ENCODE measurements at places on chromosomes 16 and 17. TPM values are rescaled to one million over a fixed set of nuclear protein-coding genes. Genes with fewer than 3 reads are reported as not detected.

Gene MYH13
- not detected for polyA plus RNA-seq

Gene TP53TG3B
- not detected for polyA plus RNA-seq

Gene WNT3
- polyA plus RNA-seq = not detected

Gene SULT1A2
- polyA plus RNA-seq = not detected

Gene PMFBP1
- polyA plus RNA-seq = 0.13 TPM

Gene ACSM2A
- polyA plus RNA-seq = not detected

Gene EFCAB5
- polyA plus RNA-seq = 0.58 TPM

Gene RHBDF1
- polyA plus RNA-seq = not detected

Gene CCDC200
- 0.90 TPM for polyA plus RNA-seq

Gene ITGAX
- 0.46 TPM for polyA plus RNA-seq

Gene SHBG
- not detected for polyA plus RNA-seq

Gene CDIPT
- polyA plus RNA-seq = 109 TPM

Gene FADS6
- polyA plus RNA-seq = not detected

Gene RNF227
- 3.3 TPM for polyA plus RNA-seq

Gene CDH5
- not detected for polyA plus RNA-seq

Gene ADAM11
- polyA plus RNA-seq = not detected

Gene ITGB3
- not detected for polyA plus RNA-seq

Gene CIITA
- 2.8 TPM for polyA plus RNA-seq

Gene PPP1R27
- not detected for polyA plus RNA-seq

Gene KRTAP4-3
- polyA plus RNA-seq = not detected

Gene TERB1
- polyA plus RNA-seq = not detected

Gene PLXDC1
- 10.3 TPM for polyA plus RNA-seq

Gene GEMIN4
- polyA plus RNA-seq = 23.2 TPM

Gene UTS2R
- not detected for polyA plus RNA-seq

Gene CD7
- 193 TPM for polyA plus RNA-seq

Gene ZNF385C
- polyA plus RNA-seq = not detected

Gene OR1A1
- not detected for polyA plus RNA-seq

Gene CNTROB
- 12.0 TPM for polyA plus RNA-seq

Gene MYH1
- not detected for polyA plus RNA-seq

Gene ANKFY1
- polyA plus RNA-seq = 13.3 TPM

Gene DBF4B
- polyA plus RNA-seq = 0.75 TPM

Gene SPATA20
- 11.0 TPM for polyA plus RNA-seq

Gene TEKT1
- not detected for polyA plus RNA-seq

Gene ZKSCAN2
- polyA plus RNA-seq = 0.94 TPM

Gene TAC4
- not detected for polyA plus RNA-seq

Gene KRTAP4-1
- polyA plus RNA-seq = not detected

Gene HP
- polyA plus RNA-seq = not detected

Gene HAS3
- 0.07 TPM for polyA plus RNA-seq

Gene PRSS53
- 0.59 TPM for polyA plus RNA-seq

Gene OR2C1
- 0.15 TPM for polyA plus RNA-seq

Gene OTOA
- polyA plus RNA-seq = not detected

Gene SYNGR2
- polyA plus RNA-seq = 140 TPM

Gene KRT39
- polyA plus RNA-seq = not detected

Gene TPSG1
- polyA plus RNA-seq = not detected

Gene ST6GALNAC1
- polyA plus RNA-seq = 0.28 TPM

Gene SLC43A2
- polyA plus RNA-seq = 1.6 TPM

Gene SLC52A1
- 0.12 TPM for polyA plus RNA-seq

Gene CHD9NB
- not detected for polyA plus RNA-seq

Gene CYBA
- polyA plus RNA-seq = 1,129 TPM
